ENCODE measurements at places on chromosomes 1 and 21.

DNA sequence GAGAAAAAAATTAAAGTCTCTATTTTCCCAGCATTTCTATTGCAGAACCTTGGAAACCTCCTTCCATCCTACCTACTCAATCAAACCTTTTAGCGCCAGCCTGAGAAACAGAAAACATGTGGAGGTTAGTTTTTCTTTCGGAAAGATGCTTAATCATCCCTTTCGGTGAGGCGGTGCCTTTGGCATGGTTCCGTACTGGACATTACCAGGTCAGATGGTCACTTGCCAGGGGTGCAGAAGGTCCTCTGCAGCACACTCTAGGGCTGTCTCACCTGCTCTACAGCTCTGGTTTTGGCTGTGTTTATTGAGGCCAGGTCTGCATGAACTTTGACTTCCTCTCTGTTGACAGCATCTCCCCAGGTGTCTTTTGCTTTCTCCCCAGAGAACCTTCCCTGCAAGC, 121.5 kb downstream of the PLD5 start:
- no peak for DNase-seq

GRCh38 chr21:29194342-29194741, 63.9 kb downstream of the MAP3K7CL start:
- no peak for DNase-seq

DNA sequence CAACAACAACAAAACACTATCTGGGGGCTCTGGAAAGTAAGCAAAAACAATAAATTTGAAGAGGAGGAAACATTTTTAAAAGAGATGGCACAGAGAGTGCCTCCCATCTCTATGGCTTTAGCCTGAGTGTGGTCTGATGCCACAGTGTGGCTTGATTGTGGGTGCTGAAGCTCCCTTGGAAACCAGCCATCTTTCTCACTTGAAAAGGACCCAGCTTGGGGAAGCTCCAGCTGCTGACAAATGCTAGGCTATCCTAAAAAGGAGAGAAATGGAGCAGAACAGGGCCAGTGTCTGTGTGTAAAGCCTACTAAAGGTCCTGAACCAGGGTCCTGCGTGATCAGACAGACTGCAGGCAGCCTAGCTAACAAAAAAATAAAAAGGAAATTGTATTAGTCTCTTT, 642.0 kb upstream of the PTBP2 start:
- no peak for DNase-seq

DNA sequence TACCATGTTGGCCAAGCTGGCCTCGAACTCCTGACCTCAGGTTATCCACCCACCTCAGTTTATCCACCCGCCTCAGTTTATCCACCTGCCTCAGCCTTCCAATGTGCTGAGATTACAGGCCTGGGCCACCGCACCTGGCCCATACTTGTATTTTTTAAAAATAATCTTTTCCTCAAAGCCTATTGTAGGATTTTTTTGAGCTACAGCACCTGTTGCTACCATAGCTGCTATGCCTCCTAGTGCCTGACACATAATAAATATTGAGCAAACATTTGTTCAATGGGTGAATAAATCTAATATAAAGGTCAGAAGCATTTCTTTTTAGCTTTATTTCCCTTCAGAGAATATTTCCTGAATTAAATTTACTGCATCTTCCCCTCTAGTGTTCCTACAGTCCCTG, 15.7 kb upstream of the ACBD3 start:
- DNase-seq: no peak

GRCh38 chr1:97820470-97821188, 100.2 kb downstream of the DPYD start:
- DNase-seq: no peak

DNA sequence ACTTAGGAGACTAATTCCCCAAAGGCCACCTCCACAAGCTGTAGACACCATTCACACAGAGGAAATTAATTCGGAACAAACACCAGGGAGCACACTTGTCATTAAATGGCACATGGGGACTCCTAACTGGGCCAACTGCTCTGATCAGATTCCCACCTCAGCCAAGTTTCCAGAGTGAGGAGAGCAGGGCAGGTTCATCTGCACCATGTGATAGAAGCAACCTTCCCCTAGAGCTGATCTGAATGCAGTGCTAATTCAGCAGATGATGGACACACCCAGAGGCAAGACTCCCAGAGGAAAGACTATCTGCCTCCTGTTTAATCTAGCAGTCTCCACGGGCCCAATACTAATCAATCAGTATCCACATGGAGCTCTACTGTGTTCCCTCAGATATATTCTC, 147.0 kb downstream of the VAV3 start:
- no peak for DNase-seq

DNA sequence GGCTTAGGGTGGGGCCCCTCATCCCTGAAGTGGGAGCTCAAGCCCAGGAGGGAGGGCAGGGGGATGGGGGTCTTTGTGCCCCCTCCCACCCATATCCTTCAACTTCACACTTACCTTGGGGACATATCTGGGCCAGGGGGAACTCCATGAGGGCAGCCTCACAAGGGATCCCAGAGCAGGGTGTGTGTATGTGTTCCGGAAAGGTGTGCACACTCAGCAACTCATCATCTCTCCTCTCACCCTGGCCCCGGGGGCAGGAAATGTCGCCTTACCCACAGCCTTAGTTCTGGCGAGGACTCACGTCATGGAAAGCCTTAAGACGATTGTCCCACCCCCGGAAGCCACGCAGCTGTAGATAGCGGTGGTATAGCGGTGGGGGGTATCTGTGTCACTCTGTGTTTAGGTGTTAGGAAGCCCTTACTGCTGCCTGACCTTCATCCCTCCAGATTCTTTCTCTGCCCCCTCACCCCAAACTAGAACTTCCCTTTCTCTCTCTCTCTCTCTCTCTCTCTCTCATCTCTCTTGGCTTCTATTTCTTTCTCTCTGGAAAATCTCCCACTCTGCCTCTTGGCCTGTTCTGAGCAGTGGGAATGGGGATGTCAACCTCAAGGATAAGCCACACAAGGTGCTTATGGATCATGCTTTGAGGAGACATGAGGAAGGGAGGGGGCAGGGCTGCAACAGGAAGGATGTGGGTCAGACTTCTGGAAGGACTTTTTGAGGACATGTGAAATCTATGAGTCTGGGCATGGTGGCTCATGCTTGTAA, at the start of gene SH2D2A:
Gene SH2D2A (minus strand): TSS at position 288 of the 768 bp plus-strand sequence. CDS start 140 bp downstream, at position 148.
- no peak for DNase-seq

DNA sequence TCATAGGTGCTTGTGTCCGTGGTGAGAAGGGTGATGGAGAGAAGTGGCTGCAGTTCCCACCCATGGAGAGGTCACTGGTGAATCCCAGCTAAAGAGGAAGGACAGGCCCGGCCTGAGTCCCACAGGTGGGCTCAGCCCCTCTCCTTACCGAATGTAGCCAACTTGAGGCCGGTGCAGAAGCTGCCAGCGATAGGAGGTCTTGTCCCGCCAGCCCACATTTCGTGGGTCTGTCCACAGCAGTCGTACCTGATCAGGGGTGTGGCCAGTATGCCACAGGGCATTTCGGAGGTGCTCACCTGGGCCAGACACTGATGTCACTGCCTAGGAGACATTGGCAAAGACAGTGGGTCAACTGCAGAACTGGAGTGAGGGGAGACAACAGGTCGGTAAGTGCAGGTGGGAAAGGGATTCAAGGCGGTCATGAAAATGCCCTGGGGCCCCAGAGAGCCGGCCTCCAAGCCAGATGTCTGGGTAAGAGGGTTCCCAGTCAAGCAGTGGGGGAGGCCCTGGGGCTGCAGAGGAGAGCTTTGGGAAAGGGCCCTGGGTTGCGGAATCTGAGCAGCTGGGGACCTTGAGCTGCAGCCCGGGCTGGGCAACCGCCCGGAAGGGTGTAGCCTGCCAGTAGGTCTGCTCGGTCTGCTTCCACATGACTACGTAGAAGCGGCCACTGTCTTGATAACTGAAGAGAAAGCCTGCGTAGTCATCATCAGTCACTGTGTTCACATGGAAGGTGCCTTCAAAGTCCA, 10.6 kb downstream of the THBS3 start:
- DNase-seq: no peak

- DNase-seq: no peak
Measured at GRCh38 chr1:210541680-210542358, 213.1 kb downstream of the HHAT start.

DNA sequence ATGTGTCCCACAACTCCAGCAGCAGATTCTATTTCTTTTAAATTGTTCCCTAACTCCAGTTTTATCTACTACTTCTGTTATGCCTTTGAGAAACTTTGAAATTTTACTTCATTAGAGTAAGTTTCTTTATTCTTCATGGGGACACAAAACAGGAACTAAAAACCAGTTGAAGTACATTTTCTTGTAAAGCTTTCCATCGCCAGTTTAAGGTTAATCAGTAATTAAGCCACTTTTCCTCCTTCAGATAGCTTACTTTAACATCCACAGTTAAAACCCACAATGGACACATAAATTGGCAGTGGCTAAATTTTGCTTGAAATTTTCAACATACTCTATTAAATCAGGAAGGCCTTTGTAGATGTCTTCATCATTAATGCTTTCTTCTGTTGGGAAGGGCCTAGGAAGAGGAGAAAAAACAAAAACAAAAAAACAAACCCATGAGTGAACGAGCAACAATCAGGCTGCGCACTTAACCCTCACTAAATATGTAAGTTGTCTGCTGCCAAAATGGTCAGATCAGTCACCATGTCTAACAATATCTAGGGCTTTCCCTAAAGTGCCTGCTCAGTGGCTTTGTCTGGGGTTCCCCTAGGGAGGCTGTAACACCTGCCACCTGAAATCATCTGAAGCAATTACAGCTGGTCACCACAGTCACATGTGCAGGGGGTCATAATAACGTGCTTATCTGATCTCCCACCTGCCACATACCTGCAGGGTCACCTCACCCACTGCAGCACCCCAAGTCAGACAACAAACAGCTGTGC, 187.9 kb downstream of the VAV3 start:
- no peak for DNase-seq

- DNase-seq: no peak
Measured at GRCh38 chr1:18638835-18639364, 8.3 kb downstream of the PAX7 start.

- no peak for DNase-seq
Measured at GRCh38 chr1:92989936-92990583, 28.8 kb upstream of the DIPK1A start.

DNA sequence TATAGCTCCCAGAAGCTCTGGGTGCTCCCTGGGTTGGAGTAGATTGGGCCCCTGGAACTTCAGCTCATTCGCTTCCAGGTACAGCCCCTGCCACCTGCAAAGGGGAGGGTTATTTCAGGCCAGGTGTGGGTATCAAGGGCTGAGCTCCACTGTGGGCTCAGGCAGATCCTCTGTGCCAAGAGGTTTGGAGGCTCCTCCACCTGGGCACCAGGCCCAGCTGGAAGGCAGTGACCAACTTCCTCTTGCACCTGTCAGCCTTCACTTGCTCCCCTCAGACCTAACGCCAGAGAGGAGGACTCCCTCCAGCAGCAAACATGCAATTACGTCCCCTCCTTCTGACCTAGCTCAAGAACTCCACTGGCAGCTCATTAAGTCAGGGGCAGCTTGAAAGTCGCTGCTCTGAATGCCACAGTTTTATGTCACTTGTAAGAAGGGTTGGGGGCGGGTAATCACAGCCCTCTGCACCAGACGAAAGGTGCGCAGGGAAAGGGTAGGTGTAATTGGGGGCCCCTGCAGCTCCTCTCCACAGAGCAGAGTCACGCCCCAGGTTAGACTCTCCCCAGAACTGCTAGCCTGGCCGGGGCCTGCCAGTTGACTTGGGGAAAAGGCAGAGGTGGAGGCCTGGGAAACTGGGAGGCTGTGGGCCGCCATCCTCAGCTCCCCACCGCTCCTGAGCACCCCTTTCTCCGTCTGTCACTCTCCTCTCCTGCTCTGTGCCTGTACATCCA, 125.0 kb upstream of the TMPRSS2 start:
- DNase-seq: no peak

GRCh38 chr1:246698466-246699094, 25.6 kb upstream of the SCCPDH start:
- DNase-seq: no peak

DNA sequence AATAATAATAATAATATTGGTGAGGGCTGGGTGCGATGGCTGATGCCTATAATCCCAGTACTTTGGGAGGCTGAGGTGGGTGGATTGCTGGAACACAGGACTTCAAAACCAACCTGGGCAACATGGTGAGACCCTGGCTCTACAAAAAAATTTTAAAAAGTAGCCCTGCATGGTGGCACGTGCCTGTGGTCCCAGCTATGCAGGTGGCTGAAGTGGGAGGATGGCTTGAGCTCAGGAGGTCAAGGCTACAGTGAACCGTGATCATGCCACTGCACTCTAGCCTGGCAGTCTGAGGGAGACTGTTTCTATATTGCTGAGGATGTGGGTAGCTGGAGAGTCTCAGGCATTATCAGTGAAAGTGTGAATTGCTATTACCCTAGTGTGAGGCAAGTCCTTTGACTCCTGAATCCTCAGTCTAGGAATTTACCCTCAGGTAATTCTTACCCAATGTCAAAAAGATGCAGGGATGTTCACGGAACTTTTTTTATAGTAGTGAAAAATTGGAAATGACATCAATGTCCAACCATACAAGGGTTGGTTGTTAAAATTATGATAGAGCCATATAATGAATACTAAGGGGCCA, 61.8 kb upstream of the RPL11 start:
- no peak for DNase-seq

DNA sequence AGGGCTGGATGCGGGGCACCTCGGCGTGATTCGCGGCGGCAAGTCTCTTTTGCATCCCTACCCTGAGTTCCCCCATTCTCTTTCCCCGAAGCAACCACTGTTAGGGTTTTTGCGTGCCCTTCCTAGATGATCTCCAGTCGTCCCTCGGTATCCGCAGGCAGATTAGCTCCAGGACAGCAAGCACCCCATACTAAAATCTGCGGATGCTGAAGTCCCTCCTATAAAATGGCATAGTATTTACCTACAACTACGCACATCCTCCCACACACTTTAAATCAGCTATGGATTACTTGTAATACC, 22.8 kb upstream of the CFAP126 start:
- no peak for DNase-seq

GRCh38 chr1:101566883-101567538, 330.2 kb downstream of the S1PR1 start:
- DNase-seq: peak; percentile 57

DNA sequence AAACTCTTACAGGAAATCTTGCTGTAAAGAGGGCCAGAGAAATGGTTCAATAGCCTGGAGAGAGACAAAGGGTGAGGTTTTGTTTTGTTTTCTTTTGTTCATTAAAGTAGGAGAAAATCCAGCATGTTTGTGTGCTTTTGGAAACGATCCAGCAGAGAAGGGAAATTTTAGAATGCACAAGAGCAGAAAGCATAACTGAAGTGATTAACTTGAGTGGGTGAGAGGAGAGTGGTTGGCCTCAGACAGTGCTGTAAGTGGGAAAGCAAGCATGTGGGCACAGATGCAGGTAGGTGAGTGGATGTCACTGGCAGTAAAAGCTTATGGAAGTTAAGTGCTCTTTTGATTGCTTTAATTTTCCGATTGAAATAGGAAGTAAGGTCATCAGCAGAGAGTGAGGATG, 50.2 kb downstream of the EEIG2 start:
- DNase-seq: peak; percentile 52

- no peak for DNase-seq
Measured at GRCh38 chr1:60619581-60619980, 462.8 kb upstream of the NFIA start.

DNA sequence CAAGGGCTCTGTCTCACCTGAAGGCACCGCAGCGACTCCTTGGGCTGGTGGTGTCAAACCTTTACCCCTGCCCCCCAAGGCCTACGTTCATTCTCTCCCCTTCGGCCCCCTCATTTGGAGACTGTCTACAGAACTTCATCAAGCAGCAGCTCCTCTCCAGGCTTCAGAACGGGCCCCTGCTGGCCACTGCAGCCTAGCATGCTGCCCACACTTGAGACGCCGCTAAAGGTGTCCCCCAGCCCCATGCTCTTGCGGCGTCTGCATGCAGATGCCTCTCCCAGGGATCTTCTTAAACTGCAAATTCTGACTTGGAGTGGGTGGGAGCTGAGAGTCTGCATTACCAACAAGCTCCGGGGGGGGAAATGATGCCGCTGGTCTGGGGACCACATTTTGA, 104.2 kb downstream of the PRDM2 start:
- DNase-seq: no peak

GRCh38 chr1:174788981-174789380, 210.8 kb upstream of the CACYBP start:
- no peak for DNase-seq

All from NCI-H2081 (cell line).